ENCODE measurements at places on chromosomes 7 and 10.

GRCh38 chr7:68456469-68456868, 1141.8 kb upstream of the AUTS2 start:
- no peak for DNase-seq

- DNase-seq, result no peak
Measured at GRCh38 chr10:72204724-72205123, 11.1 kb upstream of the ANAPC16 start.

GRCh38 chr7:15854841-15855524, 168.5 kb upstream of the MEOX2 start:
- no peak for DNase-seq

- no peak for DNase-seq
Measured at GRCh38 chr7:67823345-67823744, 826.7 kb downstream of the TYW1 start.

GRCh38 chr10:3420527-3421469, 248.2 kb upstream of the PITRM1 start:
- no peak for DNase-seq

- DNase-seq, result no peak
Measured at GRCh38 chr10:100968863-100969186, 479 bp upstream of the SEMA4G start.

DNA sequence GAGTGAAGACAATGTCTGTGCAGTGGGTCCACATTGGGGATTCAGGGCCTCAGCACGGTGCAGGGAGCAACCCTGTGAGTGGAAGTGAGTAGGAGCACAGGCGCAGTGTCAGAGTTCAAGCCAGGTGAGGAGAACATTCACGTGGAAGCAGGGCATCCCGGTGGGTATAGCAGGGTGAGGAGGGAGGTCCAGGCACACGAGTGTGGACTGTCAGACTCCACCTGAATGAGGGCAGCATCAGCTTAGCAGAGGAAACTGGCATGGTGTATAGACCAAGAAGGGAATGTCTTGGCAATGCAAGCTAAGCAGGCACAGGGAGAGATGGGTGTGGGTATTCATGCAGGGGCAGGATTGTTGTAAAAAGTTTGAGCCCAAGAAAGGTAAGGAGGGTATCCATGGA, 15.3 kb upstream of the LRRC72 start:
- DNase-seq, result no peak

DNA sequence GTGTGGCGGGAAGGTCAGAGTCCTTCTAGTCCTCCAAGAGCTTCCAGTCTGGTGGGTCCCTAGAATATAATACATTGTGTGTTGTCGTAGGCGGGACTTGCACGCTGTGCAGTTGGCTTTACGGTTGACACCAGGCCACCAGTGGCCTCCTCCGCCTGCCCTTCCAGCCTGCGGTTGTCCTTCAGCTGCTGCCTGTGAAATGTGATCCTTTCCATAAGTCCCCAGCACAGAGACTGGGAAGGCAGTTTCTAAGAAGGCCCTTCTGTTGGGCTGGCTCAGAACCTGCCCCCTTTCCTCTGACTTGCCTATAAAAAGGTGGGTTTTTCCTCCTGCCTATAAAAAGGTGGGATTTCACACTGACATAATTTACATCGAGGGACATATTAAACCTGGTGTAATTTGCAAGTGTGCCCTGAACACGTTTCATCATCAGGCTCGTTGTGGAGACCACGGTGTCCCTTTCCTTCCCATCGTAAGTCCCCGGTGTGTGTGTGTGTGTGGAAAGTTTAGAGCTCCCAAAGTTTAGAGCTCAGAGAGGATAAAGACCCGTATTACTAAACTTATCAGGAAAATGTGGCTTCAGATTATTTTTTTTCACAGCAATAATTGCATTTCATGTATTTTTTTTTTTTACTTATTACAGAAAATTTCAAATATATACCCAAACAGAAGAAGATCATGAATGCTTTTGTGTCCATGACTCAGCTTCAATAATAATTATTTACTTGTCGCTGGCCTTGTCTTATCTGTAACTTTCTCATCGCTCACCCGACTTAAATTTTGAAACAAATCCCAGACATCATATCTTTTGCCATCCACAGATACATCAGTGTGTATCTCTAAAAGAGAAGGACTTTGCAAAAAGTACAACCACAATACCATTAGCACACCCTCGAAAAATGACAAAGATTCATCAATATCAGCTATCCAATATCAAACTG, 45.1 kb downstream of the CUX1 start:
- no peak for DNase-seq

- DNase-seq, result no peak
Measured at GRCh38 chr10:24303522-24304310, 94.8 kb downstream of the KIAA1217 start.

DNA sequence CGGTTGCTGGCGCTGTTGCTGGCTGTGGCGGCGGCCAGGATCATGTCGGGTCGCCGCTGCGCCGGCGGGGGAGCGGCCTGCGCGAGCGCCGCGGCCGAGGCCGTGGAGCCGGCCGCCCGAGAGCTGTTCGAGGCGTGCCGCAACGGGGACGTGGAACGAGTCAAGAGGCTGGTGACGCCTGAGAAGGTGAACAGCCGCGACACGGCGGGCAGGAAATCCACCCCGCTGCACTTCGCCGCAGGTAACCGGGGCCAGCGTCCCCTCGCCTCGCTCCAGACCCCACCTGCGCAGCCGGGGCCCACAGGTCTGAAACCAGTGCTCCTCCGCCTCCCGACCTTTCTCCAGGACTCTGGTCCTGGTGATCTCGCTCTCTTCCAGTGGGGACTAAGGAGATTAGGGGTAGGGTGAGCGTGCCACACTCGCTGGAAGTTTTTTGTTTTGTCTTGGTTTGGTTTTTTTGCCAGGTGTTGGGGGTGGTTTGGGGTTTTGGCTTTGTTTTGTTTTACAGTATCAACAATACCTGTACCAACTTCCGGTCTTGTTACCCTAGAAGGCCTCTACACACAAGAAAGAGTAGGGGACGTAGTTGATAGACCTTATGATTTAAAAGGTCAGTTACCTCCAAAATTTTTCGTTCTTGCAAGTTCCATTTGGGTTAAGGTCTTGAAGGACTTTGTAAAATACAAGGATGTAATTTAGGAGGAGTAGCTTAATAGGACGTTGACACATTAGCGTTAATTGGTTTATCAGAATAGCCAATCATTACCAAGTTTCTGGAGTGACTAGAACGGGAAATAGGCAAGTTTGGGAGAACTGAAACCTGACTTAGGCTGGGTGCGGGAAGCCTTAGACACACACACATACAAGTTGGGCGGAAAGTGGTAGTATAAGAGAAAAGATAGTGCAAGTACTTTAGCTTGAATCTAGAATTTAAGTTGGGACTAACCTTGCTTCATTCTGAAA, 704 bp downstream of the TNKS2 start:
- peak; percentile 23 for DNase-seq

DNA sequence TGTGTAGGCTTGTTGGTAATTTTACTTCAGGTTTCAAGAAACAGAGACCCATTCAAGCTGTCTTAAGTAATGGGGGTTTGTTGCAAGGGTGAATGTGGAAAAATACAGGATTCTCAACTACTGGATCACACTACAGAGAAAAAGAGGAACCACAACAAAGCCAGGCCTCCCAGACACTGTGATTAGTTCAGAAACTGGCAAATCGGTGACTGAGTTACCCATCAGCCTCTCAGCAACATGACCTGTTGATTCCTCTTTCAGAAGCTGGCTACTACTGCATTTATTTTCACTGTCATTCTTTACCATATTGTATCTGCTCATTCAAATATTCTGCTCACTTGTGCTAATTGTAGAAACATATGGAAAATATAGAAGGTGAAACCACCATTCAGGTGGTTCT, 16.0 kb downstream of the CCDC71L start:
- DNase-seq, result no peak

- DNase-seq, result no peak
Measured at GRCh38 chr7:2978408-2978807, 65.3 kb downstream of the CARD11 start.

GRCh38 chr7:142420554-142421362, 162.9 kb upstream of the PRSS58 start:
- peak; percentile 35 for DNase-seq

DNA sequence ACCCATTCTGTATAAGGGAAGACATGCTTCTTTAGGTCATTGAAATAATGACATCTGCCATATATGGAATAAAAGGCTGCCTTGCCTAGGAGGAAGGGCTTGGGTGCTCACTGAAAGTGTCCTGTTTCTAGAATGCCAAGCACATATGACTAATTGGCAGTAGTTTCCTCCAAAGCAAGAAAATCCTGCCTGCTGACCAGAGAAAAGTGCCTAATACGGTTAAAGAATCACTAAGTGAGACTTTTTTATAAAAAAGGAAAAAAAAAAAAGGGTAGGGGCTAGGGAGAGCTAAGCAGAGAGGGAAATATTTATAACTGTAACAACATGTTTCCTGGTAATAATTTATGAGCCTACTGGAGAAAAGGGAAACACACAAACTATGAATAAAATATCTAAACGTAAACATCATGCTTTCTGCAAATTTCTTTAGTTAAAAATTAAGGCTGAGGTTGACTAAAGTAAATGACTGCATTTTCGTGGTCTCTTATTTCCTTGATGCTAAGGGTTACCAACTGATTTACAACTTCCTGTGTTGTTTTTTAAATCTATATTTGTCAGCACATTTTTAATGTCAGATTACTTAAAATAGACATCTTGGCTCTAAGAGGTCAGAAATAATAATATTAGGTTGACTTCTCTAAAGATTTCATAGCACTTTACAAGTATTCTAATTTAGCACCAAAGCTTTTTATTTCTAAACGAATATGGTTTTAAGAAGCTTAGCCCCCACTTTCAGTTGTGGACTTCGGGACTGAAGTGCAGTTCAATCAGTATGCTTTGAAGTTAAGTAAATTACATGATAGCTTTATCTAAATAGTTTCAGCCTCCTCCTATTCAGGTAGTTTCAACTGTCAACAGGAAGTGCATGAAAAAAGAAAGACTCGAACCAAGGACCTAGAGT, 89.6 kb downstream of the CABCOCO1 start:
- no peak for DNase-seq

DNA sequence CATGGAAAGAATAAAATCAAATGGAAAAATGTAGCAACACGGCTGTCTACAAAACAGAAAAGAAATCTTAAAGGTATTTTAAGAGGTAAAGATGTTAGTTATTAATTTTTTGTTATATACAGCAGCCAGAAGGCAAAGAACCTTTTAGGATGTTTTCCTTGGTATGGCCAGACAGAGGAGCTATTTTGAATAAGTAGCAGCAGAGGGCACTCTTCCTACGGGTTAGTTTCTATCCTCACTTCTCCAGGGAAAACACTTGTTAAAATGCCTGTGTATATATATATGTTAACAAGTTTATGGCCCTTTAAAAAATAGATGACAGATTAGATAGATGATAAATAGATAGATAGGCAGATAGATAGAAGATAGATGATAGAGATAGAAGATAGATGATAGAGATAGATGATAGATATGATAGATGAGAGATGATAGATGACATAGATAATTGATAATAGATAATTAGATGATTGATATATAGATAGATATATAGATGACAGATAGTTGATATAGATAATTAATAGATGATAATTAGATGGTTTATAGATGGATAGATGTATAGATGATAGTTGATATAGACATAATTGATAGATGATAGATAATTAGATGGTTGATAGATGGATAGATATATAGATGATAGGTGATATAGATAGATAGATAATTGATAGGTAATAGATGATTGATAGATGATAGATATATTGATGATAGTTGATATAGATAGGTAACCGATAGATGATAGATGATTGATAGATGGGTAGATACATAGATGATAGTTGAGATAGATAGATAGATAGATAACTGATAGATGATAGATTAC, 57.8 kb upstream of the WIPF3 start:
- DNase-seq, result no peak

DNA sequence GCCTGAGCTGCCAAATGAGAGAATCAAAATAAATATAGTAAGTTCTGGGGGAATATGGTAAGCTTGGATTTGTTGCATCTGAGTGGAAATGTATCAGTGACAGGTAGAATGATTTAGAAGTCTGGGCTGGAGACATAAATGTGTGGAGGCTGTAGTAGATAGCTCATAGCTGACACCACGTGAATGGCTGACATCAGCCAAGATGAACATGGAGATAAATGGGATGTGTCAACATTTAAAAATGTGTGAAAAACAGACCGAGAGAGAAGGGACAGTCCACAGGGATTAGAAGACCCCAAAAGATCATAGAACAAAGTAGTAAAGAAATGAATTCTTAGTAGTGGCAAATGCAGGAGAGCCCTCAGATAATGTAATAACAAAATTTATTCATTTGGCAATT, 40.9 kb downstream of the NAMPT start:
- DNase-seq, result no peak

DNA sequence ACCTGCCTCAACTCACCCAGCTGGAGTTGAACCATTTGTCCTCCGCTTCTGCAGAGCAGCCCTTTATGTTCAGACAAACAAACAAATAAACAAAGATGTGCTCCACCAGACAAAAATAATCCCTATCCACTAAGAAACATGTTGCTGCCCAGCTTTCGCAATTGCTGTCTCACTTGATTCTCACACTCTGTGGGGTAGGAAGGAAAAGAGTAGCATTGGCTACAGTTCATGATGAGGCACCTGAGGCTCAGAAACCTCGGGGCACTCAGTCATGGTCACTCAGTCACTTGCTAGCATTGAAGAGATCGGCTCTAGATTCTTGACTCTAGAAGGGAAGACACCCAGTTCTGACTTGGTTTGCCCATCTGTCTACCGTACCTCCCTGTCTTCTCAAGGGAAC, 88.0 kb upstream of the ZMIZ1 start:
- DNase-seq, result no peak

DNA sequence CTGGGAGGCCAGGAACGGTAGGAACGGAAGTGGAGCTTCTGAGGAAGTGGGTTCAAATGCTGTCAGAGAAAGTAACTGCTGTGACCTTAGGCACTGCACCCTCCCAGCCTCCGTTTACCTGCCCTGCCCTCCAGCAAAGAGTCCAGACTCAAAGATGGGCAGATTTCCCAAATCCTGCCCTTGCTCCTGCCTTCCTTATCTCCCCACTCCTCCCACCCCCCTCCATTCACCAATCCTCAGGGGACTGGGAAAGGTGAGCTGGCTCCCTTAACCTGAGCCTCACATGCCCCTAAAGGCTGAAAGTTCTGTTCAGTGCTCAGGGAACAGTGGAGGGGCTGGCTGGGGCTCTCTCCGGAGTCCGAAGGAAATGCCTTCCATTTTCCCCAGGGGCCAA, 161.6 kb downstream of the SH3PXD2A start:
- no peak for DNase-seq

DNA sequence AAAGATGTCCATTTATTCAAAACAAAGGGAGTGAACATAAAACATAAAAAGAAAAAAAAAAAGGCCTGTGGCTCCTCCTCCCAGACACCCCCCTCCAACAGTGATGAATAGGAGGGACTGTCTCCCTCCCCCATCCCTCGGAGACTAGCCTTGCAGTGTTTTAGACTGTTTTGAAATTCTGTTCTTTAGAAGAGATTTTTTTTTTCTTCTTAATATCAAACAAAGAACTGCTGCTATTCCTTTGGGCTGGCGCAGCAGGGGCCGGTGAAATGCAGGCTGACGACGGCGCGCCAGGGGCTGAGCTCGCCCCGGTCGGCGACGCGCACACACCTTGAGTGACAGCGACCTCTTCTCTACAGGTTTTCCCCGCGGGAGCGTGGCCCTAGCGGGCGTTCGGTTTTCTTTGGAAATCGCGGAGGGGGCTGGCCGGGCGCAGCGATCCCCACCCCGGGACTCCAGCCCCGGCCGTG, at the start of gene LANCL2:
Gene LANCL2 (plus strand): TSS at position 133 of the 470 bp plus-strand sequence. CDS start 689 bp downstream, outside the sequence.
- DNase-seq, result peak; percentile 76

GRCh38 chr10:112280205-112280921, 2.8 kb upstream of the TECTB start:
- no peak for DNase-seq

GRCh38 chr7:106772655-106773108, 92.4 kb upstream of the PIK3CG start:
- no peak for DNase-seq

- DNase-seq, result no peak
Measured at GRCh38 chr7:105678811-105679495, 97.7 kb upstream of the EFCAB10 start.

- DNase-seq, result no peak
Measured at GRCh38 chr10:69317175-69317604, 38.9 kb downstream of the HK1 start.

Measured in H54 (cell line).